NCI-H345 (cell line): ENCODE measurements at places on chromosomes 5 and 9.

GRCh38 chr5:69024241-69024651 is 69.6 kb upstream of the SLC30A5 start:
- DNase-seq: peak; percentile 4

GRCh38 chr5:33300209-33300742 is 140.5 kb upstream of the TARS1 start:
- no peak for DNase-seq

GRCh38 chr5:67880876-67881275 is 334.7 kb upstream of the PIK3R1 start:
- no peak for DNase-seq

GRCh38 chr5:112203229-112203628 is 215.8 kb downstream of the EPB41L4A start:
- no peak for DNase-seq

- DNase-seq: no peak
Measured at GRCh38 chr9:33332011-33332410, 41.7 kb downstream of the NFX1 start.

GRCh38 chr5:111901296-111901695 is 144.3 kb upstream of the NREP start:
- no peak for DNase-seq

GRCh38 chr9:21770871-21771560 is 31.4 kb upstream of the MTAP start:
- no peak for DNase-seq

DNA sequence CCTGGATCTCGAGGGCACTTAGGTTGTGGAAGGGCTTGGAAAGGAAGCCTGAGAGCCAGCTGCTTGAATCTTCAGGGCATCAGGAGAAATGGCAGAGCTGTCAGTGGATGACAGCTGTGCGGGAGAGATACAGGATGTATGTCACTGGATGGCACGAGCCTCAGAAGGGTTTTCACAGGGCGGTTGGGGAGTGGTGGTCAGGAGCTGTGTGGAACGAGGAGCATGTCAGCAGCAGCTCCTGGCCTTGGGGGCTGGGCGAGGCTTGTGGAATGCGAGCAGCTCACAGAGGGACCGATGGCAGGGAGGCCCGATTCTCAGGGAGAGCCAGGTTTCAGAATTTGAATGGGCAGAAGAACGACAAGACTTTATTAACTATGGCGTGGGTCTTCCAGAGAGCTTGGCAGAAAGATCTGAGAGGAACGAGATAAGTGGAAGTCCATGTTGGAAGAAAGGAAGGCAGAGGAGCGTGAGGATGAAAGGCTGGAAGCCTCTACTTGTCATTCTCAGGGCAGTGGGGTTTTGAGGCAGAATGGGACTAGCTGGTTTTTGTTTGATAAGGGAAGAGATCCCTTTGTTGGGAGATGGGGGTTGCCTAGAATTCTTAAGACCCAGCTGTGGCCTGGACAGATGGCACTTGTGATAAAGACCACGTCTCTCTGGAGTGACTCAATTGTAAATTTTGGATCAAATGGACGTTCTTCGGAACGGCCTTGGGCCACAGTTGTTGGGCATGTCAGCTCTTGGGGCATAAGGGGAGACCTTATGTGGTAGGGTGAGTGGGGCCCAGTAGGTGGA is 60.3 kb downstream of the SNX30 start:
- DNase-seq: no peak

- DNase-seq: no peak
Measured at GRCh38 chr9:126794441-126794840, 10.4 kb upstream of the ZBTB43 start.

- DNase-seq: no peak
Measured at GRCh38 chr9:113520109-113520642, 56.6 kb downstream of the RGS3 start.

DNA sequence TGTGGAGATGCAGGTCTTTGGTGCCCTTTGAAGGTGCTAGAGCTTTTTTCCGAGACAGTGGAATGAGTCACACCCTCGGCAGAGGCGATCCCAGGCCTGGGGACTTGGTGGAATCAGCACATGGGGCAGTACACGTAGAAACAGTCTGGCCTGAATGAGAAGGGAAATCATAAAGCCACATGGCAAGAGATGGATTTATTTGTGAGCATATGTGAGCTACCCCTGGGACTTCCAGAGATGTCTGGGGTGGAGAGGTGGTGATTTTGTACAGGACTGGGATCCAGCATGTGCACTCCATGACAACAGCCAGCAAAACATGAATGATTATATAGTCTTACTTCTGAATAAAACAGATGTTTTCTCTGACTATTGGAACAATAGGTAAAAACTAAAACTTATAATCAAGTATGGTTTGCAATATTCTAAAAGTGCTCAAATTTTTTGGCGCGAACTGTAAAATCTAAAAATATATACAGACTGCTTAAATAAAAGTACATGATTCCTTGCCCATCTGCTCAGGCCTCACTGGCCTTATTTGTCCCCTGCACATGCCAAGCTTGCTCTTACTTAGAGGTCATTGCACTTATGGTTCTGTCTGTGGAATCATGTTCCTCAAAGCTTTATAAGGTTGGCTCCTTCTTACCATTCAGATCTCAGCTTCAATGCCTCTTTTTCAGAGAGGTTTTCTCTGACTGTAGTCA is 54.7 kb upstream of the SMARCA2 start:
- no peak for DNase-seq

DNA sequence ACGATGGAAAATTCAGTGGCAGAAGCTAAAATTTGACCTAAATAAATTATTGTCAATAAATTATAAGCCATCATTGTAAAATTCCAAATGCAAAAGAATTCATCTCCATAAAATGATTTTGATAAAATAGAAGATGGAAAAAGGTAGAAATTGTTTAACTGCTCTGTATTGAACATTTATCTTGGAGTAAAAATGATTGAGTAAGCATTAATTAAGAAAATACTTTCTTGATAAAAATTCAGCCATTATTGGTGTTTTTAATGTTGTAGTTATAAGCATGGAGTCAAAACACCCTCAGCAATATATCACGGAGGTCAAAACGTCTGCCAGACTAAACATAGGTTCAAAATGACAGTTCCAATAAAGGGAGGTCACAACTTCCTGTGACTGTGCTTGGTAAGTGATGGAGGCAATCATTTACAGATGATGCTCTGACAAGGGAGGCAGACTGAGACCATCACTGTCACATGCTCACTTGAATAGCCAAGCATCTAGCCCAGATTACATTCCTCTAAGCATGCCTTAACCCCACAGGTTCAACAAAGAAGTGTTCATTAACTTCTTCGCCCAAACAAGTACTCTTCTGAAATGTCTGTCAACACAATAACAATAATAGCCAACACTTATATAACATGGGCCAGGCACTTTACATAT is 69.5 kb downstream of the SH3TC2 start:
- no peak for DNase-seq

DNA sequence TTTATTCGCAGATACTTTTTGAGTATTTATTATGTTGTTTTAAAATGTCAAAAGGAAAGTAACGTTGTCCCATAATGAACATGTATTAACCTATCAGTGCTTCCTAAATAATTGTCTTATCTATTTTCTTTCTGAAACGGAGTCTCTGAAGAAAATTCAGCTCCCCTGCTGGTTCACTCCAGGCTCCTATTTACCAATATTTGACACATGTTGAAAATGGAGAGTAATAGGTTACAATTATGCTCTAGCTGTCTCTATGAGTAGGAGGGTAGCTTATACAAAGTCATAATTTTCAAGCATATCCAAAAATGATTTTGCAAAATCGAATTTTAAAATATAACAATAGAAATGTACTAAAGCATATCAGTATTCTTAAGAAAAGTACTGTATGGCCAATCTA is 844.1 kb downstream of the CDH18 start:
- no peak for DNase-seq

- no peak for DNase-seq
Measured at GRCh38 chr5:138937392-138938387, 62.6 kb upstream of the LRRTM2 start.

- DNase-seq: no peak
Measured at GRCh38 chr5:16759147-16759773, 142.5 kb upstream of the RETREG1 start.

- no peak for DNase-seq
Measured at GRCh38 chr9:115649991-115650472, 503.6 kb upstream of the PAPPA start.

GRCh38 chr5:132488590-132488989 is 2.0 kb downstream of the IRF1 start:
- DNase-seq: no peak

DNA sequence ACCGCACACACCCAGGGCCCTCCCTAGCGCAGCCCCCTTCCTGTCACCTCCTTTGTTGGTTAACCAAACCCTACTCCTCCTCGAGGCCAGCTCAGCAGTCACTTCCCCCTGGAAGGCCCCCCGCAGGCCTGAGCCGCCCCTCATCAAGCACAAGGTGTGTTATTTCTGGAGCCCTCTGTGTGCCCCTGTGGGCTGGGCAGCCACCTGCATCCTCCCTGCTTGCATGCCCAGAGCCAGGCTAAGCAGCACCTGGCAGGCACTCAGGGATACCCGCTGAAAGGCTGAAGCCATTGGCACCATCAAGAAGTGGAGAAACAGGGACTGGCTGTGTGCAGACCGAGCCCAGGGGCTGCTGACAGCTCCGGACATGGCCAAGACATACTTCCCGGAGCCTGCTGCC is 121.8 kb downstream of the ZNF354C start:
- DNase-seq: no peak

DNA sequence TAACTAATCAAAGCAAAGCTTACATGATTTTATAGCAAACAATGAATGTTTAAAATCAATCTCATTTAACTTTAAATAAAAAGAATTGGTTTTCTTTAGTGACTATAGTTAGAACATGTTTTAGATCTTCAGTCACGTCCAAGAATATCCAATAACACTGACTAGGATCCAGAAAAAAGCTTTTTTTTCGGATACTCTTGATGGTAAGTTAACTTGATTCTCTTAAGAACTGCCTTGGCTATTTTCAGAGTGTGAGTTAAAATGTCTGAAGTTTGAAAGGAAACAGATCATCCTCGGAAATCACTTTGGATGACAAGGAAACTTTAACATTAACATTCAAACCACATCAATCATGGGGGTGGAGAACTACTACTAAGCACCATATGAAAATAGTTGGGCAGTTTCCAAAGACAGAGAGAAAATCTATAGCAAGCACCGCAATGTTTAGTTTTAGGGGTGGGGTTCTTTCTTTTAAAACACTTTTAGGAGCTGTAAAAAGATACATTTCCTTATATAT is 83.7 kb upstream of the SLC27A6 start:
- DNase-seq: no peak

DNA sequence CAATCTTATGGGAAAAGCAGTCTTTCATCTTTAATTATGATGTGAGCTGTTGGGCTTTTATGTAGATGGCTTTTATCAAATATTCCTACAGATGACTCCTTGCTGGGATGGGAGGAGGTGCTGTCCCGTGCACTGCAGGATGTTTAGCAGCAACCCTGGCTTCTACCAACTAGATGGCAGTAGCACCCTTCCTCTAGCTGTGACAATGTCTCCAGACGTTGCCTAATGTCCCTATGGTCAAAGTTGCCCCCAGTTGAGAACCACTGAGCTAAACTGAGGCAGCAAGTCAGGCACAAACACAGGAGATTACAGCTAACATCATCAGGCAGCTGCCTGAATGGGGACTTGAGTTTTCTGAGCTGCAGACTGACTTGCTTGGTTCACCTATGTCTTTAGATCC is 401.9 kb upstream of the PDE4D start:
- DNase-seq: peak; percentile 5

GRCh38 chr5:180950291-180950949 is 38.2 kb upstream of the BTNL3 start:
- DNase-seq: no peak

GRCh38 chr5:134824681-134825080 is 21.1 kb upstream of the C5orf24 start:
- DNase-seq: no peak

GRCh38 chr9:79858508-79858907 is 286.7 kb downstream of the TLE4 start:
- DNase-seq: no peak

DNA sequence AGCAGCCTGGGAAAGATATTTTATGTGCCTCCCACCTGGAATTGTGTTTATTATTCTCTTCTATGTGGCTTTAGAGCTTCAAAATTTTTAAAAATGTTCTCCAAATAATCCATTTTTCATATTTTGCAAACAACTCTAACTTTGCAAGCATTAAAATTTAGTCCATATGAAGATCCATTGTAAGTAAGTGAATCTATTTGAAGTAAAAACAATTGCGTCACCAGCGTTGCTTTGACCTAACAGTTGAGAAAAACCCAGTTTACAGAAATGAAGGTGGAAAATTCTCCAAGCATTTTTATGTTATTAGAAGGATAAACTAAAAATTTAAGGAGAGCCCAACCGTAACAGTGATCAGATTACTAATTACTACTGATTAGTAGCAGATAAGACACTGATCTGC is 38.9 kb upstream of the TLX3 start:
- DNase-seq: no peak

GRCh38 chr5:143716881-143717280 is 95.1 kb upstream of the HMHB1 start:
- no peak for DNase-seq

DNA sequence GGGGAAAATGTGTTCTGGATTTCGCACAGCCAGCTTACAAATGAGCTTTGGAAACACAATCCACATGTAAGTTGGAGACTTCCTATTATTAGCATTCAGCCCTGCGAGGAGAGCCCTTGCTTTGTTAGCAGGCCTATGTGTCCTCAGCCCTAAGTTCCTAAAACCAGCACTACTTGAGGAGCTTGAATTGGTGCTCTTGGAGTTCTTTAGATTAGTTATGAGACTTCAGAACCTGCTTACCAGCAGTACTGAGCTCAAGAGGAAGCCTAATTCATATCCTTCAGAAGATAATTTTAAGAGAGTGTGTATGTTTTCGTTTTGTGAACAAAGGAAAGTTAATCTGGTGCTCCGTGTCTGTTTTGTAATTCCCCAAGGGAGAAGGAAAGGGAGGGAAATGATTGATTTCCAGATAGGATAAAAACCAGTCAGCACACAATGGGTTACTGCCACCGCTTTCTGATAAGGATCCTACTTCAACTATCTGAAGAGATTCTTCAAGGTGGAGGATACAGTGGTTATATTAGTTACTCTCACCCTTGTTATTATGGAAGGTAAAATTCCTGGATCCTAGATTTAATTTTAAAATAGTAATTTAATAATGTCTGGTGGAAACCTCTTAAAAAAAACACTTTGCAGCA is 35.2 kb downstream of the PIK3R1 start:
- no peak for DNase-seq

- peak; percentile 69 for DNase-seq
Measured at GRCh38 chr5:116881921-116882531, 307.4 kb upstream of the SEMA6A start.

DNA sequence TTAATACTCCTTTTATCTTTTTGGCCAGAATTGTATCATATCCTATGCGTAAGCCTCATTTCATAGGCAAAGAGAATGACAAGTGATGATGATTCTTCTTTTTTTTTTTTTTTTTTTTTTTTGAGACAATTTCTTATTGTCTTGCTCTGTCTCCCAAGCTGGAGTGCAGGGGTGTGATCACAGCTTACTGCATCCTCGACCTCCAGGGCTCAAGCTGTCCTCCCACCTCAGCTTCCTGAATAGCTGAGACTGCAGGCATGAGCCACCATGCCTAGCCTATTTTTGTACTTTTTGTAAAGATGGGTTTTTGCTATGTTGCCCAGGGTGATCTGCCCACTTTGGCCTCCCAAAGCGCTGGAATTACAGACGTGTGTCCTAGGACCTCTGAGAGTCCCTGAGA is 41.9 kb upstream of the C5orf24 start:
- no peak for DNase-seq

GRCh38 chr5:80151890-80152289 is 104.0 kb downstream of the SERINC5 start:
- DNase-seq: no peak
